Stimulated activated CD4-positive, alpha-beta T cell treated with anti-CD3 and anti-CD28 coated beads, Interleukin-12 subunit alpha, Interleukin-12 subunit beta, amount 100 ng/mL, for 48 hours (primary cell): ENCODE measurements at places on chromosomes 7 and 10.

GRCh38 chr10:113960617-113961181, 83.0 kb upstream of the ADRB1 start:
- peak; percentile 9 for DNase-seq

DNA sequence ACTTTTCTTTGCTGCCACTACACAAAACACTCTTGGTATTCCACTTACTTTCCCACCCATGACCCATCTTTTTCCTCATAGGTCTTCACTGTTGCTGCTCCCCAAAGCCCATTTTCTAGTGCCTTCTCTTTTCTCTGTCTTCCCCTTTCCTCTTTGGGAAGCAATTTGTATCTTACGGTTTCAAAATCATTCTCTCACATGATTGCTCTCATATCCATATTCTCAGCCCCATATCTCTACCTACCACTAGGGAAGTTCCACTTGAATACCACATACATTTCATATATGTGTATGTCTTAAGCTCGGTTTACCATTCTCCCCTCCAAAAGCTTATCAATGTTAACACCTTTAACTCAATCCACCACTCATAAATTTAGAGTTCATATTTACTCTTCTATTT, 3.2 kb upstream of the UBE2D1 start:
- DNase-seq, result no peak

- no peak for DNase-seq
Measured at GRCh38 chr10:74930965-74931364, 104.6 kb downstream of the KAT6B start.

DNA sequence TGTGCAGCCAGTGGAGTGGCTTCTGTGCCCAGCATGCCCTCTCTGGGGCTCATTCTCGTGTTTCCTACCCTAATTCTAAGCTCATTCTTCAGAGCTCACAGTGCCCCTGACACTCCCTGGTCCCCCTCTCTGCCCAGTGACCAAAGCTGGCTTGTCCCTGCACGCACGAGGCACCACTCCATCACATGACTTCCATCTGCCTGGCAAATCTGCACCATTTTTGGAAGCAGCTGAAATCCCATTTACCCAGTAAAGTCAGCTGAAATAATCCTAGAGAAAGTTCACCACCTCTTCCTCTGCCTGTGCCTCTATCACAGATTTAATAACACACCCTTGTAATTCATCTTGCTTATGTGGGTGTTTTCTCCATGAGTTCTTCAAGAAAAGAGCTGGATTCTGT, 616.9 kb downstream of the PTPRN2 start:
- DNase-seq, result no peak

GRCh38 chr10:14573666-14574261, 200.9 kb downstream of the FAM107B start:
- no peak for DNase-seq

GRCh38 chr7:4071370-4072058, 610.6 kb upstream of the FOXK1 start:
- no peak for DNase-seq

DNA sequence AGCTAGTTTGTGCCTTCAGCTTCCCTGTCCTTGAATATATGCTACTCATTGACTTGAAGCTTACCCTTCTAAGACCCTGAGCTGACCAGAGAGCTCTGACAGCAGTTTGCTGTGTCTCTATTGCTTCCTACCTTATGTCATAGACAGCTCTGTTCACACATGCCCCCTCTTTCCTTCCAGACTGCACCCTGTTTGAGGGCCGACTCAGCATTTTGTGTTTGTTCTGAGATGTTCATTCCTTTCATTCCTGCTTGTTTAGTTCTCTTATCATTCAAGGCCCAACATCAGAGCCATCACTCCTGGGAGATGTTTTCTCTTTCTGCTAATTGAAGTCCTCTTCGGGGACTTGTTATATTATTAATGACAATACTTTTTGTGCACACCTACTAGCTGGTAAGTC, 518.9 kb downstream of the LRMDA start:
- DNase-seq, result no peak

DNA sequence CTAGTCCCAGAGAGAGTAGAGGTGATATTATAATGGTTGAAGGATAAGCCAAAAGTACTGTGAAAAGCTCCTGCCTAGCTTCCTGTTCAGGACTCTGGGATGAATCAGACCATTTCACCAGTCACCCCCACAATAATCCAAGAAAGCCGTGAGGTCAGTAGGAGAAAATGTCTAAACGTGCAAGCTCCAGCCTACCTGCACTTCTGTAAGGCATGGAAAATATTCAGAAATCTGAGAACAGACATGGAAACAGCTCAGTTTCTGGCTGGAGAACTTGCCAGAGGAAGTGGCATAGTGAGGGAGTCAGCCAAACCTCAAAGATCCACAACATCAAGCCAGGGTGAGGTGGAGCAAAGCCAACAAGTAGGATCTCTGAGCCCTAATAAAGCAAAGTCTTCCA, 58.2 kb downstream of the ELAPOR2 start:
- DNase-seq, result no peak

- no peak for DNase-seq
Measured at GRCh38 chr10:58282615-58283014, 13.7 kb downstream of the CISD1 start.

GRCh38 chr10:43594944-43595589, 11.2 kb upstream of the ZNF485 start:
- DNase-seq, result no peak

- no peak for DNase-seq
Measured at GRCh38 chr7:107224374-107225223, 55.8 kb downstream of the HBP1 start.

GRCh38 chr10:35562427-35562826, 42.7 kb upstream of the GJD4 start:
- DNase-seq, result no peak

DNA sequence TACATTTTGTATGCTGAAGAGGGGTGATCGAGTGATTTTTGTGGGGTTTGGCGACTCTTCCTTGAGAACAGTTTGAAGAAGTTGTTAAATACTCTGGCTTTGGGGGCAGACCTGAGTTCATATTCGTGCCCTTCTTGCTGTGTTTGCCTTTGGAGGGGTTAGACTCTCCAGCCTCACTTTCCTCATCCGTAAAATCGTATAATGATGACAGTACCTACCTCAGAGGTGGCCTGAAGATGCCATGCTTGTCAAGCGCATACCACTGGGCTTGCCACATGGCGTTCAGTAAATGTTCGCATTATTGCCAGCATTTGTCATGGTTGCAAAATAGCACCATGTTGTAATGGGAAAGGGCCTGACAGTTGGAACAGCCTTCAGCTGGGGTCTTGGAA, 1.3 kb downstream of the STK17A start:
- DNase-seq, result no peak

- no peak for DNase-seq
Measured at GRCh38 chr7:573269-573932, 53.8 kb upstream of the PDGFA start.

- peak; percentile 12 for DNase-seq
Measured at GRCh38 chr7:127629268-127629854, 11.4 kb upstream of the PAX4 start.

DNA sequence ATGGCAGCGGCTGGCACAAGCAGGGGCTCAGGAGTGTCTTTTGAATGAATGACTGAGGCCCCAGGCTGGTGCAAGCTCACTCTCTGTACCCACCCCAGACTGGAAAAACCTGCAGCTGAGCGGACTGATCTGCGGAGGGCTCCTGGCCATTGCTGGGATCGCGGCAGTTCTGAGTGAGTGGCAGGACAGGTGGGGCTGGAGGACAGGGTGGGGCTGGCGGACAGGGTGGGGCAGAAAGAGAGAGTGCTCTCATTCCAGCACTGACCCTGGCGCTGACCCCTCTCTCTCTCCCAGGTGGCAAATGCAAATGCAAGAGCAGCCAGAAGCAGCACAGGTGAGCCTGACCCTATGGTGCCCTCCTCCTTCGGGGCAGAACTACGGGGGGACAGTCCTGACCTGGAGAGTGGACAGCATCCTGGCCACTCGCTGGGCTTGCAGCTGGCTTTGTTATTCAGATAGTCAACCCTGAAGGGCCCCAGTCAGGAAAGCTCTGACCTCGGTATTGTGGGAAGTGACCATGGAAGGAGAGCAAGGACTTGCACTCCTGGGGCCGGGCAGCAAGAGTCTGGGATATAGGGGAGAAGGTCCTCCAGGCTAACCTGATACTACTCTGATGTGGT, 4.1 kb downstream of the FXYD4 start:
- DNase-seq, result no peak

DNA sequence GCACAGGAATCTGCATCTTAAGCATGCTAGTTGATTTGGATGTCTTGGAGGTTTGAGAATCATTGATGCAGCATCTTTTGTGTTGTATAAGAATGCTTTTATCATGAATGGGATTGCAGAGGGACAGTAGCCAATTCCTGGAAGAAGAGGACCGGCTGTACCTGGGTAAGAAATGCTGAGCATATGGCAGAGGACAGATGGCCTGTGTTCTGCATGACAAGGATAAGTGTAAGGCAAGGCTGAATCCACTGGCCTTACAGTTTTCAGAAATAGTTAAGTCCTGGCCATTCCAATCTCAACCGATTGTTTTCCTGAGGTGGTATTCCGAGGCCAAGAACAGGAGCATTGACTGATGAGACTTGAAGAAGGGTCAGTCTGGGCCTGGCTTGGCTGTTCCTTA, 24.4 kb upstream of the KBTBD2 start:
- no peak for DNase-seq

GRCh38 chr7:22549667-22550513, 49.9 kb upstream of the STEAP1B start:
- no peak for DNase-seq

- no peak for DNase-seq
Measured at GRCh38 chr7:14505906-14506305, 396.6 kb downstream of the DGKB start.

DNA sequence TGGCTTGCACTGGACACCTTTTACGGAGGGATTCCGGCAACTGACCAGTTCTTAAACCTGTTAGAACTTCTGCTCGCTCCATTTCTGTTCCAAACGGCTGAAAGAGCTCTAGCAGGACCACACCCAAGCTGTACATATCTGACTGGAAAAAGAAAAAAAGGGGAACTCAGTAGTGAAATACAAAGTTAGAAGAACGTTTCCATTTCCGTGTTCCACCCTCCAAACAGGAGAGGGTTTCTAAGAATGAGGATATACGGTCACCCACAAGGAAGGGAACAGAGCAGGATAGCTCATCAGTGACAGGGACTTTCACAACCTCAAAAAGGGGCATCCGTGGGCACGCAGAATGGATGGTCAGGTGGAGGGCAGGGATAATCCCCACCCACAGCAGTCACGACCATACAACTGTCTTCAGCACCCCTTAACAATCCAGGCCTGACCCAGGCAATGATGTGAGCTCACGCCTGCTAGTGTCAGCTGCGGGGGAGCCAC, 4.3 kb upstream of the ANKRD61 start:
- no peak for DNase-seq

- no peak for DNase-seq
Measured at GRCh38 chr10:29055101-29055500, 233.8 kb upstream of the LYZL1 start.

GRCh38 chr10:79048639-79049550, 19.9 kb upstream of the ZMIZ1 start:
- no peak for DNase-seq

GRCh38 chr10:34667177-34667576, 147.9 kb downstream of the PARD3 start:
- DNase-seq, result no peak

GRCh38 chr7:27151931-27152815, at the start of gene HOXA3:
TSS of gene HOXA3 (minus strand) at chr7:27152583. CDS start at chr7:27110640, 41,943 bp downstream.
- no peak for DNase-seq

DNA sequence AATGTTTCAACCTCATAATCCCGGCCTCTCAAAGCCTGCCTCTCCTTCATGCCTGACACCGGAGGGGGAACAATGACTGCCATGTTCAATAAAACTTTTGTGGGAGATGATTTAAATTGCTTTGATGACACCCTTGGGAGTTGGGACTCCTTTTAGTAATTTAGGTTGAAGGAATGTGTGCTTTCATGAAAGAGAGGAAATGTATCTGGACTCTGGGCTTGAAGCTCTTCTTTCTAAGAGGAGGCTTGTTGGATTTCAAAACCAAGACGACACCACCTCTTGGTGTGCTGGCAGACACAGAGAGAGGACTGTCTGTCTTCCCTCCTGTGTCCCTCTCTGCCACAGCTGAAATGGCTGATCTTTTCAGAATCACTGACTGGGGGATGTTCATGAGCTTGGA, 168.1 kb downstream of the GALNT17 start:
- DNase-seq, result no peak

DNA sequence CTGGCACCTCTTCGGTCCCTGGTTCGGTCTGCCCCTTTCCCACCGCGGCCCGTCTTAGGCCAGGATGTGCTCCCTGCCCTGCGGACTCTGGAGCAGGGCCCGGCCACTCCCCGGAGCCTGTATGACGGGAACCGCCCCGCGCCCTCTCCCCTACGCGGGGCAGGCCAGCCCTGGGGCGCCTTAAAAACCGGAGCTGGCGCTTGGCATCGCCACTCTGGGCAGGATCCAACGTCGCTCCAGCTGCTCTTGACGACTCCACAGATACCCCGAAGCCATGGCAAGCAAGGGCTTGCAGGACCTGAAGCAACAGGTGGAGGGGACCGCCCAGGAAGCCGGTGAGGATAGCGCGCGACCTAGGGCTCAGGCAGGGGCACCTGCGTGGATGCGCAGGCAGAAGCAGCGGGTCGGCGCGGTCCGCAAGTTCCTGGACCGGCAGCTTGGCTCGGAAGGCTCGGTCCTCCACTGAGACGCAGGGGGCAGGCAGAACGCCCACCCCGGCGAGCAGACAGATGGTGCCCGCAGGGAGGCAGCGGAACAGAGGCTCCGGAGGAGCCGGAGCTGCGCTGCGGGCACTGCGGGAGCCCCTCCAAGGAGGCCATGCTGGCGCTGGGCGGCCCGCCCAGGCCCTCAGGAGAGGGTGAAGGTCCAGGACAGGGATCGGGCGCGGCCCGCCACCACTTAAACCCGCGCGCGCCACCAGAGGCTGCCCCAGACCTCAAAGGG, at the start of gene ADIRF:
Gene ADIRF (plus strand): TSS at position 212 of the 723 bp plus-strand sequence. CDS start 63 bp downstream, at position 275.
- no peak for DNase-seq

DNA sequence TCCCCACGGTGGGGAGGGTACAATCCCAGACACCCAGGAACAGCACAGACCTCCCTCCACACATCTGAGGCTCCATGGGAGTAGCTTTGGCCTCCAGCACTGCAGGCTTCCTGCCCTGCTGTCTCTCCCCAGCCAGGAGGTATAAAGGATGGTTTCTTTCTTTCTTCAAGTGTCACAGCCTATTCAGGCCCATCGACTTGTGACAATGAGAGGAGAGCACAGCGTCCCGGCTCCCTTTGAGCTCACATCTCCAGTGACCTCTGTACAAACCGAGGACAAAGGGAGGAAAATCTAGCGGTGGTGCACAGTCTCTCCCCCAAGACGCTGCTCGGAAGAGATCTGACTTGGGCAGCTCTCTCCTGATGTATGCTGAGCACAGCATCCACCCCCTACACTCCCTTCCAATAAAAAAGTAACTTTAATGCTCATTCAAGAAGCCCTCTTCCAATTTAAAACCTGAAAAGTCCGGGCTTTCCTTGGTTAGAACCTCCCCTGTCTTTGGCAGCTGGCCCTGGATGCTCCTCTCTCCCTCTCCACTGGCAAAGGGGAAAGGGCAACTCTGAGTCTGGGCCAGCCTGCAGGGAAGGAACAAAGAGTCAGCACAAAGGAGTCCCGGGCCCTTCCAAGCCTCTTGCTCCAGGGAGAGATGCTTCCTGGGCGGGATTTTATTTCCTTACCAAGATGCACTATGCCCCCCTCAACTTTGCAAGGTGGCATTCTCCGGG, 18.0 kb downstream of the CHST15 start:
- DNase-seq, result no peak

GRCh38 chr10:23834091-23834490, 374.8 kb upstream of the KIAA1217 start:
- DNase-seq, result no peak

- DNase-seq, result no peak
Measured at GRCh38 chr10:91360461-91360860, 49.7 kb upstream of the HECTD2 start.
